AG08395 (cell line): ENCODE measurements at places on chromosomes 6 and 20.
A peak's percentile ranks its signal among the peaks of the same experiment; 100 is the strongest.

- no peak for DNase-seq
Observed at GRCh38 chr20:15895560-15896084, 677.6 kb downstream of the KIF16B start.

- no peak for DNase-seq
Observed at GRCh38 chr6:52306972-52307870, 22.7 kb upstream of the MCM3 start.

- DNase-seq = no peak
Observed at GRCh38 chr6:16153211-16153820, 24.4 kb downstream of the MYLIP start.

DNA sequence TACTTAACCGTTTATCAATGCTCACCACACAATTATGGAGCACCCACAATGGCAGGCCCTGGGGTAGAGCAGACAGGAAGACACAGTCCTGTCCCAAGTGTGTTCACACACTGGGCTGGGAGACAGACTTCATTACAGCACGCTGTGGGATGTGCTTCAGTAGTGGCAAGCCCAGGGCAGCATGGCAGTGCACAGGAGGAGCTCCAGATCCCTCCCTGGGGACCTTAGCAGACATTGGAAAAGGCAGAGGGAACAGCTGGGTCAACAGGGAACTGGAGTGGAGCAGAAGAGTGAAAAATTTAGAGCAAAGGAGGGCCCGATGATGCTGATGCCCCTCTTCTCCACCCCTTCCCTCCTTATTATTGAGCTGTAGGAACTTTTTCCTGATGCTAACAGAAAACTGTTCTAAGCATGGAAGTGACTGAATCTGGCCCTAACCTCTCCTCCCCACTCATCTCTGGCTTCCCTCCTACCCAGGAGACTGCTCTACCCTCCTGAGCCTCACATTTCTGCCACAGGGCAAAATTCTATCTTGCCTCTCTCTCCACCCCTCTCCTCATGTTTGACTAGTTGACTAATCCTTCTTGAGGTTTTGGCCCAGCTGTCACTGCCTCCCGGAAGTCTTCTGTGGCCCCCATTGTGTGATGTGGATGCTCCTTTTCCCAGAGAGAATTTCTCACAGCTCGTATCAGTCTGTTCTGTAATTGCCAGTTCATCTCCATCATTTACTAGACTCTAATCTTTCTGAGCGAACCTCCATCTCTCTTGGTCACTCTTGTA lies 41.3 kb upstream of the NOP56 start:
- DNase-seq = no peak

- DNase-seq = no peak
Observed at GRCh38 chr6:25641377-25641776, 10.6 kb upstream of the SCGN start.

GRCh38 chr6:157653521-157653920 lies 169.5 kb upstream of the SNX9 start:
- no peak for DNase-seq

GRCh38 chr6:48289841-48290240 lies 178.8 kb upstream of the PTCHD4 start:
- DNase-seq = no peak

DNA sequence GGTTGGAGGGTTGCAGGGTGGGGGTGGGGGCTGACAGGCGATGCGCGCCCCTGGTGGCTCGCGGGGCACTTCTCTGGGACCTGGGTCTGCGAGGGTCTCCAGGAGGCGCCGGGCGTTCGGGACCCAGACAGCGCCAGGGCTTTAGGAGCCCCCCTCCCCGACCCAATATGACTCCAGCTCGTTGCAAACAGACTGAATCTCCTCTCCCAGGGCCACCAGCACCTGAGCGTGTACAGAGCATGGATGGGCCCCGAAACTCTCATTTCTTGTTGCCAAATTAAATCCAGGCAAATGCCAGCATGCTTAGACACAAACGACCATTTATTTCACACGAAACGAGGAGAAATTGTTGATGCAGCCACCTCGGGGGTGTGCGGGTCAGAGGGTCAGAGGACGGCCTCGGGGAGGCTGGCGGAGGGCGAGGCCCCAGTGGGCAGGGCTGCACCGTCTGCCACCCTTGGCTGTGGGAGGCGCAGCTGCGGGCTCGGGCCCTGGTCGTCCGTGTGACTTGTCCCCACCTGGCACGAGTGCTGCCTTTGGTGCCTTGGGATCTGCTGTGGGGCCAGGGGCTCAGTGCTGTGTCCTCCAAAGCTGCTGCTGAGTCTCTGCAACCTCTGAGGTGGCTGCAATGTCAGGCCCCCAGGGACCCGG lies 20.9 kb upstream of the GATA5 start:
- no peak for DNase-seq

DNA sequence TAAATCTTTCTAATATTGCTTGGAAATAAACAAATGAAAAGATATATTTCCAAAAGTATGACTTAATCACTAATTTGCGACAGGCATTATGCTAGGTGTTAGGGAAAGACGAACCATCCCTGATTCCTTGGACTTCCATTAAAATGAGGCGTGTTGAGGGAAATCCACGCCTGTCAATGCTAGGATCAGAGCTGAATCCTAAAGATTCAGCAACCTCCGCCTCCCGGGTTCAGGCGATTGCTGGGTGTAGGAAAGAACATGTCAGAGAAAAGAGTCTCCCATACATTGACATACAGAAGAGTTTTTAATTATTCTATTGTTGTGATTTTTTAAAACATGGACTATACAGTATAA lies 16.8 kb upstream of the PRSS16 start:
- DNase-seq = no peak

DNA sequence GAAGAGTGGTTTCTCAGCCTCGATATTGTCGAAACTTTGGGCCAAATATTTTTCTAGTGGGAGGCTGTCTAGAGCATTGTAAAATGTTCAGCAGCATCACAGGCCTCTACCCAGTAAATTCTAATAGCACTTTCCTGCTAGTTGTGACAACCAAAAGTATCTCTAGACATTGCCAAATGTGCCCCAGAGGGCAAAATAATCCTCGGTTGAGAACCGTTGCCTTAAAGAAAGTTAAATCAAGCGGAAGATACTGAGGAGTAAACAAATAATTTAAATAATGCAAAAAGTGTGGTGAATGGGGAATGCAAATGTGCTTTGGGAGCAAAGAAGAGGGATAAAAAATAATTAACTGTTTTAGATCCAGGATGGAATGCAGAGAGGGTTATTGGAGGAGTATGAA lies 106.4 kb upstream of the ASCC3 start:
- no peak for DNase-seq

DNA sequence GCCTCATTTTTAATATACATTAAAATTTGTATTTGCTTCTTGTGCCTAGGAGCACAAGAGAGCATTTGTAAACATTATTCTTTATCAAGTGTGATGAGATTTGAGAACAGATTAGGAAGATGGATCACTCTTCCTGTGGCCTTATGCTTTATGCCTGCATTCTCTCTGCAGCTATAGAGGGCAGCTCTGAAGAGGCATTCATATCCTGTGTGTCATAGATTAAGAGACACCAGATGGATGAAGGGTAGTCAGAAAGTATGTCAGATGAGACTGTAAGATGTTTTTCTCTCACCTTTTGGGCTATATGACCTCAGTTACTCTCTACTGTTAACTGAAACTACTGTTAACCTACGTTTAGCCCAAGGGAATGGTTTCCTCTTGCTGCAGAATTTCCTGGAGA lies 61.4 kb downstream of the DNAH8 start:
- peak; percentile 26 for DNase-seq

DNA sequence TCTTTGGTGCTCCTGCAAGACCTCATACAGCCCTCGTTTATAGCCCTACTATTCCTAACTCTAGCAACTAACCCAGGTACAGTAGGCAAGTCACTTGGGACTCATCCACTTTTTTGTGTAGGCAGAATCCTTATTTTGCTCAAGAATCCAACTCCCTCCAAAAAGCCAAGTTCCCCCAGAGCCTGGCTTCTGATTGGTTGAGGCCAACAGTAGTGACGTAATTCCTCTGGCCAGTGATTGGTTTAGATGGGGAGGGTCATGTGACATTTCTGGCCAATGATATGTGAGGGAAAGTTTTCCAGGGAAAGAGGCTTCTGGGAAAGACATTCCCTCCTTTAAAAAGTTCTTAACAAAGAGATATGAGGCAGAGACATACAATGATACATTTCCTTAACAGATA lies 32.1 kb downstream of the KIAA1755 start:
- DNase-seq = no peak

DNA sequence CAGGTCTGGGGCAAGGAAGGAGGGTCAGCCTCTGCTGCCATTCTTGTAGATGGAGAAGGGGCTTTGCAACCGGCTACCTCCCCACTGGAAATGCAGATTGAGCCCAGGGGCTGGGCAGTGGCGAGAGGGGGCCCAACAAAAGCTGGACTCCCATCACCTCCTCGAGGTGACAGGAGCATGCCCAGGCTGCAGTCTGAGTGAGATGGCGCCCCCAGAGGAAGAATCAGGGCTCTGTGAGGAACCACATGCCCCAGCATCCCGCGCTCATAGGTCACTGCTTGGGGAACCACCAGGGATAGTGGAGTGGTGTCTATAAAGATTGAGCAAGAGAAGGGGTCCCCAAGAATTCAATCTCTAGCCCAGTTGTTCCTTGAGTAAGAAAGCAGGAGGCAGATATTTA lies 31.6 kb upstream of the NEDD9 start:
- DNase-seq = no peak
